Cardiac fibroblast (primary cell): ENCODE measurements at places on chromosomes 2 and 18.
A peak's percentile ranks its signal among the peaks of the same experiment; 100 is the strongest.

- DNase-seq: no peak
These were observed 29.9 kb upstream of the SELENOI start for GRCh38 chr2:26316041-26316440.

DNA sequence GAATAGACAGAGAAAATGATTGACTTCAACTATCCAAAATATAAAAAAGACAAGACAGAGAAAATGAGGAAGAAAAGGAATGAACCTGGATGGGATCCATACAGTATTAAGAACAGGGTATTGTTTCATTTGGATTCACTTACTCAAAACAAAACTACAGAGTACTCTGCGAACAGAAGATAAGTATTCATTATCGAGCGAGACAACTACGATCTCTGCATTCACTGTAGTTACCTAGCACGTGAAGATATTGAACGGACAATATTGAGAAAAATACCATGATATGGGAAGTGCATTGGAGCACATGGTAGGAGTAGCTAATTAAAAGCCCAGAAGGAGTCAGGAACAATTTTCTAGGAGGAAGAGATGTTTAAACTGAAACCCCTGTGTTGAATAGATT is 1.0 kb upstream of the ORC2 start:
- no peak for DNase-seq

DNA sequence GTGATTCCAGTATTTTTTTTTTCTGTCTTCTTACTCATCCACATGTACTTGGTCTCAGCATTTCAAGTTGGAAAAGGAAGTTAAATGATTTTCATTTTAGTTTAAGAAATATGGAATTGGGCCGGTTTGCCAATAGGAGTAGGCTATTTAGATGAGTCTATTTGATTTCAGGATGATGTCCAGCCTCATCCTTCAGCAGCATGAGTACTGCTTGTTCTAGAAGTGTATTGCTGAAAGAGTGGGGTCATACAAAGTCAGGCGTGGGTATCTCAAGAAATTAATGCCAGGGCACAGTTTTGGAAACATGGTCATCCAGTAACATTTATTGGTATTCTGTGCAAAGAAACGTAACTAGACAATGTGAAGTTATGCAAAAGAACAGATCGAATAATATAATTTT is 44.9 kb upstream of the MSTN start:
- no peak for DNase-seq

DNA sequence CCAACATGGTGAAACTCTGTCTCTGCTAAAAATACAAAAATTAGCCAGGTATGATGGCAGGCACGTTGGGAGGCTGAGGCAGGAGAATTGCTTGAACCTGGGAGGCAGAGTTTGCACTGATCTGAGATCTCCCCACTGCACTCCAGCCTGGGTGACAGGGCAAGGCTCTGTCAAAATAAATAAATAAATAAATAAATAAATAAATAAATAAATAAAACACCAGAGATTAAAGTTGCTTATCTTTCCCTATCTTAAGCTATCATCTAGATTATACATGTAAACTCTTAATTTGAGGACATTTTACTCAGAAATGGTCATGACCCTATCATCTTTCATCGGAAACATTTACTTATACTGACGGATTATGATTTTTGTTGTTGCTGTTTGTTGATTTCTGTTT is 373.2 kb downstream of the GALNT13 start:
- no peak for DNase-seq

- no peak for DNase-seq
These were observed 109.6 kb upstream of the UNC80 start for GRCh38 chr2:209662021-209662420.

DNA sequence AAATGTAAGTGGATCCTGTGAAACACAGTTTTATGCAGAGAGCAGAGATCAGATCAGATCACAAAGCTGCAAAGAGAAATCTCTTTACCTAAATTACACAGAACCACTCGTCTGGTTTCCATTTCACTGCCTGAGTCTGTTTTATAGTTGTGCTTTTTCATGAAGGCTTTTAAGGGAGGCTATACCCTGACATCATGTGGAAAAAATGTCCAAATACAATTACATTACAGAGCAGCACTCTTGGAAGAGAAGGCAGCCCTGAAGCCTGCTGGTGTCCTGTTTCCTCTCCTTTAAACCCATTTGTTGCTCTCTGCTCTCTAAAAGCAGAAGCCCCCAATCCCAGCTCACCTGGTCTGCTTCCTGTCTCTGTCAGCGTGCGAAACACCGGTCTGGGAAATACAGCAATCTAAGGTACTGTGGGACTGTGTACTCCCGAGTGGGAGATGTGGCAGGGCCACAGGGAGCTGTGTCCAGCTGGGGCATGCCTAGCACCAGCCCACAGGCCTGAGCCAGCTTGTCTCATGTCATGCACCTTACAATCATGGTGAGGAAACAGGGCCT is 24.8 kb upstream of the ZFP36L2 start:
- DNase-seq: peak; percentile 71

DNA sequence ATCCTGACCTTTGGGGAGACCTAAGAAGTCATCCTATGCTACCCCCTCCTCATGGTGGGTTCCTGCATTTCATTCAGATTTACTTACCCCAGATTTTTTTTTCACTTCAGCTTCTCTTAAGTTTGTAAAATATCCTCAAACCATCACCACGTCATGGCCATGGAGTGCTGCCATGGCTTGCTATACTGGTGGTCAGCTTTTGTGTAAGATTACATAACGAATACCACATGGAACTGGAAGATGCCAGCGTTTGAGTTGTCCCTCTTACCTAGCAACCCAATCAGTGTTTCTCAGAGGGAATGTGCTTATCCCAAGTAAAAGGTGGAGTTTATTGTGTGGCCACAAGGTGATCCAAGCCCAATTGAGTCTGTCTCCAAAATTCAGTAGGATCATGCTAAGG is 148.6 kb upstream of the ALPP start:
- DNase-seq: peak; percentile 14

DNA sequence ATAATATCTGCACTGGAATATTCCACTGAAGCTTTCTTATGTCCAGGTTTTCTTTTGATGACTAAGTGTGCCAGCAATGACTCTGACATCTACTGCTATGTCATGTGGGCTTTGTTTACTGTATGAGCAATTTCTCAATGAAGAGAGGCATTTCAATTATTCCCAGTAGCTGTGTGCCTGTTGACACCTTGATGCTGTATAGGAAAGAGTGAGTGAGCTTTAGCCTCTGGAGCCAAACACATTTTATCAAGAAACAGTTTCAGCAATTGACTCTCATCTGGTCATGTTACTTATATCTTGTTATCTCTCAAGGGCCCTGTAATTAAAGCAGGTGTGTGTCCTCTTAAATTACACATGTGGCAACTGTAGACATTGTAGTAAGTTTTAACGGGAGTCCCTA is 493.2 kb upstream of the FANCL start:
- peak; percentile 7 for DNase-seq

GRCh38 chr2:48105848-48106247 is 199.6 kb upstream of the FBXO11 start:
- DNase-seq: no peak

DNA sequence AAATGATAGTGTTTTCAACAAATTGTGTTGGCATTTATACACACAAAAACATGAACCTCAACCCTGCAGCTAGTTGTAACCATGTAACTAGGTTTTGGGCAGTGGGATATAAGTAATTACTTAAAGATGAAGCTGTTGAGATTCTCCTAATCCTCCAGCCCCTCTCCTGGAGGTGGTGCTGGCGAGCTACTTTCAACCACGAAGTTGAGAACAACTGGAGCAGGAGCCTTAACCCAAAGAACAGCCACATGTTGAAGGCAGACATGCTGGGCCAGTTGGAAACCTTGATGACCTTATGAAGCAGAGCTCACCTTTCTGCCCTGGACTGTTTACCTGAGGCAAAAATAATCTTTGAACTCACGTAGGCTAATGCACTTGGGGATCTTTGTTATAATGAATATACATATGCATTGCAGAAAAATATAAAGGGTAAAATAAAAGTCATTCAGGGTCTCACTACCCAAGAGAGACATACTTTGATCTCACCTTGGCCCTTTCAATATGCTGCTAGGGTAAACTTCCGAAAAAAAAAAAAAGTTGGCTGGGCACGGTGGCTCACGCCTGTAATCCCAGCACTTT is 89.6 kb upstream of the NPAS2 start:
- peak; percentile 92 for DNase-seq

DNA sequence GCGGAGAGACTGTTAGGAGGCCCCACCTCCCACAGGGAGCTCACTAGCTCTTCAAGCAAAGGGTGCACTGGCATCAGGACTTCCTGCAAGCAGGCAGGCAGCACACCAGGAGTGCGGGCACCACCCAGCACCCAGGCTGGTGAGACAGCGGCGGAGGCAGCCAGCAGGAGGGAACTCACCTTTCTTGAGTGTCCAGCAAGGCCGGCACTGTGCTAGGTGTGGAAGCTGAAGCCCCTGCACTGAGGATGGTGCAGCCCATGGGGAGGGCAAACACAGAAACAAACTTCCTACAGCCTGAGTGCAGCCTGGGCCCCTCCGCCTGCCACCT is 100.7 kb upstream of the ID2 start:
- no peak for DNase-seq

GRCh38 chr2:152529420-152530115 is 187.7 kb downstream of the PRPF40A start:
- no peak for DNase-seq

DNA sequence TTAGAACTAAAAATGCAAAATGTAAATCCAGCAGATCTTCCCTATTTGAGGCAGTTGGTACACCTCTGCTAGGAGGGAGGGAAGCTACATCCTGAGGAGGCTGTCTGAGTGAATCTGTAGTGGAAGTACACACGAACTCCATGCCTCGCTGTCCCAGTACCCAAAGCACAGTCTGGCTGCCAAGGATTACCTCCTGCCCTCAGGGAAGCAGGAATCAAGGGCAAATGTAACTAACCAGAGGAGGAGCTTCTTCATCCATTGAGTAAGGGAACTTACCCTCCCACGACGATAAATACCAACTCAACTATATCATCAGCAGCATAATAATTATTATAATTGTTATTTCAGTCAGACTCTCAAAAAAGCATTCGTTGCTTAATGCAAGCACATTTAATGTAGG is 2.1 kb downstream of the DHRS9 start:
- no peak for DNase-seq

DNA sequence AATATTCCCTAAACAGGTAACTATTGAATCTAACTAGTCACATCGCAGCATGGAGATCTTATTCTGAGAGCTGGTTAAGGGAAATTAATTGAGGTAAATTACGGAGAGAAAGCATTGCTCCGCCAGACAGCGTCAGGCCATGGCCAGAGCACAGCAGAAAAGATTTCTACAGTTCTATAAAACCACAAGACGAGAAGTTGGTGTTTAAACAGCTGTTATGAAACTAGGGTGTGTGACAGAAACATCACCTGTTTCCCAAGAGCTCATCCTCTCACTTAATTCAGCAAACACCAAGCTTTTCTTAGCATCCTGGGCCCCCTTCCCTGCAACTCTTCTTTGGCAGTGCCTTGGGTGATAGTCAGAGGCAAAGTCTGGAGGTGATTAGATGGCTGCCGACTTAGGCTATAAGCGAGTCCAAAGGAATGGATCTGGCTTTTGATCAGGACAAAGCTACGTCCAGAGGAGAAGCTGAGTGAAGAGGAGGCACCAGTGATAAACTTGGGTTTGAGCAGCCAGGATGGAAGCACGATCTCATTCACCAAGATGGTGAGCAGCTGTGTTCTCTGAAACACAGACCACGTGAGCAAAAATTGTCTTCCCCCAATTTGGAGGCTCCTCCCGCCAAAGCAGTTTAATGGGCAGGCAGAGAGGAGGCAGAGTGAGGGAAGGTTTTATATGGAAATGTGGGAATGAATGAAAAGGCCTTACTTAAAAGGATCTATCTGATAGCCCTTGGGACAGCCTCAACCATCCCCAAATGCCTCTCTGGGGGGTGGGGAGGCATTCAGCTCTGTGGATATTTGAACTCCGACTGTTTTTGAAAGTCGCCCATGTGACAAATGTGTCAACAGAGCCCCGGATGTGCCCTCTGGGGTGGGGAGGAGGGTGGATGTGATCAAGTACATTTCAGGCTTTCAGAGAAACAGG is 57.8 kb downstream of the PKDCC start:
- DNase-seq: peak; percentile 50

DNA sequence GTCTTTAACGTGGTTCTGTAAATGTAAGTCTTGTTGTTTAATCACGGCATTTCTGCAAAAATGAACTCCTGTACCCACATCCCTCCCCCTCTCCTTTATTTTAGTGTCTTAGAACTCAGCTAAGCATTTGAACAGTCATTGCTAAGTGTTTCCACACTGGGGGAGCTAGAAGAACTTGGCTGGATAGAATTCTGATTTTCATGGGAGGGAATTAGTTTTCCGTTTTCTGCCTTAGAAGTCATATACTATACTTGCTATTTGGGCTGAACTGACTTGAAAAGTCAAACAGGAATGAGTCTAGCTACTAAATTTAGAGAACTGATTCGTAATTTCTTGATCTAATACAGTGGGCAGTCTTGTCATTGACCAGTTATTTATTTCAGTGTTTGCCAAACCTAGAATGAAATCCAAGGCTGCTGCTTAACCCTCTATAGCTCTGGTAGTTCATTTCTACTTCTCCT is 61.1 kb downstream of the FMNL2 start:
- DNase-seq: peak; percentile 28

DNA sequence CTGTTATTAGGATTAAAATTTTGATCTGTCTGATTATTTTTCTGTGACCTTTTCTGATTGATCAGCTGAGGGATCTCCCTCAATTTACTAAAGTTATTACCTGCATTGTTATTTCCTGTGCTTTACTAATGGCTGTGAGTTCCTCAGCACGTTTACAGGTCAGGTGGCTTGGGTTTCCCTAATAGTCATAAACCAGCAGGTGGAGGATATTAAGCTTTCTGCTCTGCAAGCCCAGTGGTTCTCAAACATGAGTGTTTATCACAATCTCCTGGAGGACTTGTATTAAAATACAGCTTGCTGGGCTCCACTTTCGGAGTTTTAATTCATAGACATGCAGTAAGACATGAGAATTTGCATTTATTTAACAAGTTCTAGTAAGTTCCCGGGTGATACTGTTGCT is 22.4 kb upstream of the UGP2 start:
- DNase-seq: no peak

- DNase-seq: no peak
These were observed 501.6 kb upstream of the NRP2 start for GRCh38 chr2:205180730-205181129.

GRCh38 chr2:142714600-142714999 is 162.9 kb upstream of the KYNU start:
- no peak for DNase-seq

DNA sequence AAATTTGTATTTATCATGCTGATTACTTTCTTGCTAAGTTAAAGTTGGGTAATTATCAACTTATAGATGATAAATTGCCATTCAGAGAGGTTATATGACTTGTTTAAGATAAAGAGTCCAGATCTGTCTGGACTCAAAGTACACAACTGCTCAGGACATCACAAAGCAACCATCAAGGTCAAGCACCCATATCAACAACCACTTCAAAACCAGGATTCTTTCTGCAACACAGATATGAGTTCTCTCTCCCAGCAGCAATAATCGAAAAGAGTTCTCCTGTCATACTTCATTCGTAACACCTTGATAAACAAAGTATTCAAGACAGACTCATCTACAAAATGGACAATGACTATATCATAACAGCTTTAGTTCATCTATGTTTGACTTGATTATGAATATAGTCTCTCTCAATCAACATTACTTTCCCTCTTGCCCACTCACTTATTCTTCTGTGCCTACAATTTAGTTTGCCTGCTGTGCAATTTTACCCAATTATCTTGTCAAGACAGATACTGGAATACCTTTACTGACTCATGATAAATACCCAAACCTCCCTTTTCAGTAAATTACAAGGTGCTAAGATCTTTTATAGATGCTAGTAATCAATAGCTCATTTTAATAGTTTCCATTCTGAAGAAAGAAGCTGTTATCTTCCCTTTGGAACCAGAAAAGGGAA is 281.8 kb downstream of the NBAS start:
- DNase-seq: no peak
